Smooth muscle cell of the brain vasculature (primary cell): ENCODE measurements at places on chromosomes 5 and 9.

GRCh38 chr5:6182271-6182815 lies 196.0 kb downstream of the MED10 start:
- DNase-seq: no peak

DNA sequence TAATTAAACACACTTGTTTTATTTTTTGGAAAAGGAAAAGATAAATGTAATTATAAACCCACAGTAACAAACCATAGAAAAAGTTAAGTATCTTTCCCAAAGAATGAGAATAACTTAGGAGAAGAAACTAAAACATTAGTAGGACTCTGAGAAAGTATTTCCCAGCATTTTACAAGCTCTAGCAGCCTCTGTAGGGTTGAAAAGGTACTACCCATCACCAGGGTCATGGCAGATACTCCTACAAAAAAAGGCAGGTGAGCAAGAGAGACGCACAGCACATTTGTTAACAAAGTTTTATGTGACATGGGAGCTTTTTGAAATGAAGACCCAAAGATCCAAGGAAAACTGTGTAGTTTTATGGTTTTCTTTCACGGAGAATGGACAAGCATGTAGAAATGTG lies 77.7 kb upstream of the FAM169A start:
- DNase-seq: no peak

GRCh38 chr5:6708814-6709213 lies 4.4 kb upstream of the TENT4A start:
- no peak for DNase-seq

DNA sequence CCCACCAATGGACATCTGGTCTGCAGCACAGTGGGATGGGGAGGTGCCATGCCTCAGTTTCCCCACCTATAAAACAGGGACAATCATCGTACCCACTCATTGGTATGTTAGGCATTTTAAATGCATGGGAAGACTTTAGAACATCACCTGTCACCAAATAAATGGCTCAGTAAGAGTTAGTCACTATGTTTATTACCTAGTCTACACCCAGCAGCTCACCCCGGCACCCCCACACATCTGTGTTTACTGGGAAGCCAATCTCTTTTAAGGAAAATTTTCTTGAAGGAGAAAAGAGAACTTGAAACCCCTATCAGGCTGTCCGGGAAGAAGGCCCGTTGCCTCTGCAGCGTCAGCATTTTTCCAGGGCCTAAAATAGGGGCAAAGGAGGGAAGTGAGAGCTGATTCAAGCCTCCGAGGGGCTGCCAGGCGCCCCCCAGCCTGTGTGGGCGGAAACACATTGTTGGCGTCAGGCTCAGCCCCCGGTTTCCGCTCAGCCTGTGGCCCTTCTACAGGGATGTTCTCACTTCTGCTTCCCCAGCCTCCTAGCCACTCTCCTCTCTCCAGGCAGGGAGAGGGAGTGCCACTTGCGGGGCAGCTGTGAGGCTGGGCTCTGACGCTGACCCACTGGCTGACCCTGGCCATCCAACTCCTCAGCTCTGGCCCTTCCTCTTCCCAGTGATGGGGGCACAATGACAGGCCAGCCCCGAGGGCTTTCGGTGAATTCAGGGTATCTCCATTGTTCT lies 4.6 kb downstream of the CSF1R start:
- no peak for DNase-seq

DNA sequence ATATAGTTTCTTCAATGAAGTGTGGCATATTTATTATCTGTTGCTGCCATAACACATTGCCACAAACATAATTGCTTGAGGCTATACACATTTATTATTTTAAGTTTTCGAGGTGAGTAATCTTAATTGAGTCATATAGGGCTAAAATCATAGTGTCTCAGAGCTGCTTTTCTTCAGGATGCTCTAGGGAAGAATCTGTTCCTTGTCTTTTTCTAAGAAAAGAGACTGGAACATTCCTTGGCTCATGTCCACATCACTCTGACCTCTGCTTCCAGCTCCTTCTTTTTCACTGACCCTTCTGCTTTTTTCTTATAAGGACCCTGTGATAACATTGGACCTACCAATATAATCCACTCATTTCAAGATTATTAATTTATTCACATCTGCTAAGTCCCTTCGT lies 632.4 kb upstream of the TYRP1 start:
- DNase-seq: no peak

- no peak for DNase-seq
These were observed 315.8 kb upstream of the GRAMD2B start for GRCh38 chr5:126107381-126107780.

DNA sequence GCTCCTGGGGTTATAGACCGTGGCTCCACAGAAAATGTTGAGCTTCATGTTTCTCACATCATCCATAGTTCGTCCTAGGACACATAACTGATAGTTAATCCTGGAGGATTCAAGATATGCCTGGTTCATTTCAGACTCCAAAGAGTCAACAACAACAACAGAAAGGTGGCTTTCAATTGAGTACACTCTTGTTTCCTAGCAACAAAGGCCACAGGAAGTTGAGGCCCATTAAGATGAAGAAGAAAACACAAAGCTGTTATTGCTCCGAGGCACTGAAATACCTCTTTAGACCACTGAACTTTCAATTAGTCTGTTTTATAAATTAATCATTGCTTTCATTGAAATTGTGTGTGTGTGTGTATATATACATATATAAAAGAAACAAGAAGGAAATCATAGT lies 154.5 kb downstream of the YIPF5 start:
- DNase-seq: no peak

- DNase-seq: no peak
These were observed 27.2 kb downstream of the NDUFAF2 start for GRCh38 chr5:60972231-60972630.

DNA sequence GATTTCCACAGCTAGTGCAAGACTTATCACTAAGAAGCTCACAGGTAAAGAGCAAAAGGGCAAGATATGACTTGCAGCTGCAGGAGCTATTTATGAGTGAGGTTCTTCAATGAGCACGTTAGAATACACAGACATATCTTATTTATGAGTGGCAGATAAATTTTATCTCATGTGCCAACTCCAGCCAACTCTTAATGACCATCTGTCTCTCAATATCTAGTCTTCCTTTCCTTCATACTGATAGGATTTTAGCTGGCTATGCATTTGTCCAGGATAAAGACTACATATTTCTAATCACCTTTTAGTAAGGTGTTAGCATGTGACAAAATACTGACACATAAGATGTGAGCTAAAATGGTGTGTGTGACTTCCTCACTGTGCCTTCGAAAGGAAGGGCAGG lies 304.5 kb downstream of the TRPM3 start:
- no peak for DNase-seq
